ENCODE measurements at places on chromosomes 3 and 15. TPM values are rescaled to one million over a fixed set of nuclear protein-coding genes. Genes with fewer than 3 reads are reported as not detected.

DNA sequence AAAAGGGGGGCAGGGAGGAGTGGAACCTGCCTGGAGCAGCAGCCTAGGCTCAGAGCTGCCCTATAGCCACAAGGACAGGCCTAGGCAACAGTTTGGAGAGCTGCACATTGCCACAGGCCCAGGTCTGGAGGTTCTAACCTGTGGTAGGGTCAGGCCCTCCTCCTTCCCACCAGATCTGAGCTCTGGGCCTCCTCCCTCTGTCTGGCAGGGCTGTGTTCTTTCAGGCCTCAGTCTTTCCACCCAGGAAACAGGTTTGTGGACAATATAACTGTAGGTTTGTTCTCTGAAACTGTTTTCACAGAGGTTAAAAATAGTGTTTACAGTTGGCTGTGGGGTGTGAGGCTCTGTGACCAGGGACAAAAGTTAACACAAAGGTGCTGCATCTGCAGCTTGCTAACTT, 9.0 kb upstream of the CAMKV start:
- no peaks in the 10 kb centered on the region for H3K4me1 ChIP-seq
- no peak for DNase-seq
- no peak overlapping the region for H3K4me3 ChIP-seq
- no peaks in the 10 kb centered on the region for H3K36me3 ChIP-seq
- H3K27ac ChIP-seq = no peak overlapping the region
- no peaks in the 10 kb centered on the region for H3K27me3 ChIP-seq

- H3K27me3 ChIP-seq = no peaks in the 10 kb centered on the region
- no peaks in the 10 kb centered on the region for H3K4me1 ChIP-seq
- H3K4me3 ChIP-seq = no peak overlapping the region
- H3K27ac ChIP-seq = no peak overlapping the region
Observed at GRCh38 chr3:169475978-169476698, 187.4 kb downstream of the MECOM start.

GRCh38 chr3:30289324-30289723, 317.1 kb upstream of the TGFBR2 start:
- no peaks in the 10 kb centered on the region for H3K4me1 ChIP-seq
- H3K36me3 ChIP-seq = no peaks in the 10 kb centered on the region
- no peaks in the 10 kb centered on the region for H3K27me3 ChIP-seq
- DNase-seq = no peak

- H3K27me3 ChIP-seq = no peaks in the 10 kb centered on the region
- no peak for DNase-seq
- H3K27ac ChIP-seq = no peak overlapping the region
- H3K4me1 ChIP-seq = no peaks in the 10 kb centered on the region
- no peaks in the 10 kb centered on the region for H3K36me3 ChIP-seq
- H3K4me3 ChIP-seq = no peak overlapping the region
Observed at GRCh38 chr15:101441696-101442095, 47.8 kb downstream of the PCSK6 start.

DNA sequence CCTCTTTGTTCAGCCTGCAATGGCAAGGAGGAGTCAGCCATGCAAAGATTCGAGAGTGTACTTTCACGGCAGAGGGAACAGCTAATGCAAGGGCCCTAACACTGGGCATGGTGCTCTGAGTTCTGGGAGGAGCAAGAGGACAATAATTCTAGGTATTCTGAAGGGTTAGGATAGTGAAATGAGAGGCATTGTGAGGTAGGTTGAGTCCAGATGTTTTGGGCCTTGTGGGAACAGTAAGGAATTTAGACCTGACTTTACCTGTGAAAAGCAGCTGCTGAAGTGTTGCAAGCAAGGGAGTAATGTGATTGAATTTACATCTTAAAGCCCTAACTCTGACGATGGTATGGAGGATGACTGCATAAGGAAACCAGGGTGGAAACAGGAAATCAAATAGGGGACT, 211.6 kb downstream of the CNTN3 start:
- no peaks in the 10 kb centered on the region for H3K27me3 ChIP-seq
- DNase-seq = no peak
- no peaks in the 10 kb centered on the region for H3K4me1 ChIP-seq
- no peak overlapping the region for H3K4me3 ChIP-seq
- no peak overlapping the region for H3K27ac ChIP-seq

DNA sequence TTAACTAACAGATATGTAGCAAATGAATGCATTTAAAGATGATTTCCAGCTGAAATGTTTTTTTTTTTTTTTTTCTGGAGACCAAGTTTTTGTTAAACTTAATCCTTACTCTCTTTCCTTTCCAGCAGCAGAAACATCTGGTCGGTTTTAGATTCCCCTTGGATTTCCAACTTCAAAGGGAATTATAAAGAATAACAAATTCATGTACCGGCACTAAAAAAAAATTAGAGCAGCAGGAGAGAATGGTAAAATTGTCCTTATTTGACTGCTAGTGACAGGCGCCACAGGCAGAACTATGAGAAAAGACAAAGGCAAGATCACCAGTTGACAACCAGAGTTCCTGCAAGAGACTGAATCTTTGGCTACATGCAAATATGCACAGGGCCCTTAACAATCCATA, 393.3 kb downstream of the TIGIT start:
- H3K4me1 ChIP-seq = no peaks in the 10 kb centered on the region
- H3K4me3 ChIP-seq = no peak overlapping the region
- DNase-seq = no peak

DNA sequence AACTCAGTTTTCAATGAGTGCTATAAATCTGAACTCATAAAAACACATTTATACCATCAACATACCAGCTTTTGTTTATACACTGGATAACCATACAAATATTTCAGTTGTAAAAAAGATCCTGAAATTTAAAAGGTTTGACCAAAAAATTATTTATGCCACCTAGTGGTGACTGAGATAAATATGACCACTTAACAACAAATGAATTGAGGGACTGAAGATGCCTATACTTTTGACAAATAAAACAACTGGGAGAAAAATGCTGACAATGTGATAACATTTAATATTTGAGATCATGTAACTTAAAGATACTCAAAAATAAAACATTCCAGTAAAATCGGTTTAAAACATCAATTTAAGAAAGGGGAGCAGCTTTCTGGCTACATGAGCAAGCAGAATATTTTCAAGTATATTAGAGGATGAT, 30.4 kb downstream of the ATG3 start:
- no peak for DNase-seq
- no peak overlapping the region for H3K4me3 ChIP-seq
- H3K27ac ChIP-seq = no peak overlapping the region
- peaks cover 24% of the 10 kb centered on the region for H3K36me3 ChIP-seq

DNA sequence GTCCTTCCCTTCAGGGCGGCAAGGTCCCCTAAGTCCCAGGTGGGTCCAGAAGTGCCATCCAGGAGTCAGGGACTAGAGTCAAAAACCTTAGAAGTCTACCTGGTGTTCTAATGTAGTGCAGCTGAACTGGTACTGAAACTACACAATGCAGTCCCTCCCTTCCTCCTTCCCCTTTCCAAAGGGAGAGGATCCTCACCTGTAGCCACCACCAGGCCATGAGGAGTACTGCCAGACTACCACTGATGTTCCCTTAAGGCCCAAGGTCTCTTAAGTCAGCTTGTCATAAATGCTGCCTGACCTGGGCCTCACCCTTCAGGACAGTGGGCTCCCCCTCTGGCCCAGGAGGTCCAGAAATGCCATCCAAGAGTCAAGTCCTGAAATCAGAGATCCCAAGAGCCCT, 98.9 kb downstream of the ULK4 start:
- H3K27me3 ChIP-seq = no peaks in the 10 kb centered on the region
- no peak overlapping the region for H3K4me3 ChIP-seq

- H3K27ac ChIP-seq = no peak overlapping the region
- no peak for DNase-seq
- no peaks in the 10 kb centered on the region for H3K36me3 ChIP-seq
- no peaks in the 10 kb centered on the region for H3K27me3 ChIP-seq
Observed at GRCh38 chr15:72065801-72066200, 52.1 kb downstream of the MYO9A start.

GRCh38 chr15:40420071-40420713, 14.6 kb downstream of the IVD start:
- H3K27ac ChIP-seq = no peak overlapping the region
- no peak for DNase-seq
- no peaks in the 10 kb centered on the region for H3K27me3 ChIP-seq
- H3K36me3 ChIP-seq = peaks cover 6% of the 10 kb centered on the region

GRCh38 chr3:100149130-100149529, 34.8 kb upstream of the FILIP1L start:
- no peaks in the 10 kb centered on the region for H3K36me3 ChIP-seq
- DNase-seq = no peak
- no peak overlapping the region for H3K4me3 ChIP-seq
- H3K27ac ChIP-seq = no peak overlapping the region

GRCh38 chr3:3851621-3852323, 52.5 kb downstream of the LRRN1 start:
- no peak overlapping the region for H3K4me3 ChIP-seq
- no peak overlapping the region for H3K27ac ChIP-seq
- no peaks in the 10 kb centered on the region for H3K4me1 ChIP-seq
- no peaks in the 10 kb centered on the region for H3K36me3 ChIP-seq

GRCh38 chr3:178915365-178915764, 156.2 kb downstream of the ZMAT3 start:
- H3K4me3 ChIP-seq = no peak overlapping the region
- H3K27me3 ChIP-seq = no peaks in the 10 kb centered on the region
- no peak overlapping the region for H3K27ac ChIP-seq
- no peaks in the 10 kb centered on the region for H3K4me1 ChIP-seq
- H3K36me3 ChIP-seq = no peaks in the 10 kb centered on the region

GRCh38 chr3:48655606-48656005, 7.1 kb downstream of the CELSR3 start:
- peak; percentile 36 for DNase-seq
- no peak overlapping the region for H3K27ac ChIP-seq
- H3K36me3 ChIP-seq = no peaks in the 10 kb centered on the region
- H3K4me3 ChIP-seq = no peak overlapping the region
- no peaks in the 10 kb centered on the region for H3K27me3 ChIP-seq
- no peaks in the 10 kb centered on the region for H3K4me1 ChIP-seq

- H3K27me3 ChIP-seq = no peaks in the 10 kb centered on the region
- H3K4me1 ChIP-seq = no peaks in the 10 kb centered on the region
- no peak overlapping the region for H3K27ac ChIP-seq
- DNase-seq = no peak
Observed at GRCh38 chr3:79672731-79673130, 95.1 kb downstream of the ROBO1 start.

DNA sequence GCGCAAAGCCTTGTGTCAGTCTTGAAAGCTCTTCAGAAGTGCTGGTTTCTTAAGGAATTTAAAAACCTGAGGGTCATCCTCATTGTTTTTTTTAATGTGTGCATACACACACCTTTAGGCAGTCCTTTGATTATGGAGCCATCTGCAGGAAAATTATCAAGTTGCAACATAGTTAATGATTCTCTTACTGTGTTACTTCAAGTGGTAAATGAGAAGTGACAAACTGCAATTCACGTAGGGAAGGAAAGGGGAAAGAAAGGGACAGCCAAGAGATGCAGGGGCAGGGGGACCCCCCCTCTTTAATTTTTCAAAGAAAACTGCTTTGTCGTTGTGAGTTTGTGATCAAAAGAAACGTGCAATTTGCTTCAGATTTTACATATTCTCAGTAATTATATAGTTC, 162.4 kb upstream of the CGNL1 start:
- no peak overlapping the region for H3K27ac ChIP-seq
- DNase-seq = peak; percentile 81
- no peak overlapping the region for H3K4me3 ChIP-seq
- peaks cover 2% of the 10 kb centered on the region for H3K4me1 ChIP-seq
- H3K36me3 ChIP-seq = no peaks in the 10 kb centered on the region
- H3K27me3 ChIP-seq = no peaks in the 10 kb centered on the region

GRCh38 chr3:197083486-197083885, 53.9 kb upstream of the MELTF start:
- no peak overlapping the region for H3K27ac ChIP-seq
- no peak overlapping the region for H3K4me3 ChIP-seq
- H3K27me3 ChIP-seq = no peaks in the 10 kb centered on the region
- no peaks in the 10 kb centered on the region for H3K36me3 ChIP-seq
- H3K4me1 ChIP-seq = no peaks in the 10 kb centered on the region

DNA sequence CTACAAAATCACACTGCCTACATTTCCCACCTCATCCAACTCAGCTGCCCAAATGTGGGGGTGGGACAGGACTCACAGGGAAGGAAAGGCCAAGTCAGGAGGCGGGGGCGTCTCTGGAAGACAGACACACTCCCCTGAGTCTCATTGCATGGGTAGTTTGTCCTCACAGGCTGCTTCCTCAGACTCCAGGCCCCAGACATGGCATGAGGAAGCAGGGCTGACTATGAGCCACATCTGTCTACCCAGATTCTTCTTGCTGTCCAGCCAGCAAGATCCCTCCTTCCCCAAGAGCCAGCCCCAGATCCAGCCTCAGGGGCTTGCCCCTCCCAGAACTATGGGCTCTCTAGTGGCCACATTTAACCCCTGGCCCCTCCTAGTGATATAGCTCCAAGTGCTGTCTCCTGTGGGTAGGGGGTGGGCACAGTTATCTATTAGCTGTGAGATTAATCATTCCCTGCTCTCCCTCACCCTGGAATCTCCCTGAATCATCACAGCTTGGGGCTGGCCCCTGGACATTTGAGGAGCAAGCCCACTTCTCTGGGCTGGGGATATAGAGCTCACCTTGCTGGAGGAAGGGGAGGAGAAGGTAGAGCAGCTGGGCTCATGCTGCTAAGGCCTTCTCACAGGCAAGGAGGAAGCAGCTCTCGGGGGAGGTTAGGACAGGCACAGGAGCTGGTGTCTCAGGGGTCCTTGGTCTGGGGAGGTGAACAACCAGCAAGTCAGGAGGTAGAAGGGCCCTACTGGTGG, 2.1 kb upstream of the CCDC33 start:
- H3K4me3 ChIP-seq = no peak overlapping the region
- DNase-seq = no peak
- no peaks in the 10 kb centered on the region for H3K4me1 ChIP-seq
- H3K27me3 ChIP-seq = no peaks in the 10 kb centered on the region

The NUP210 gene
- total RNA-seq = 22.9 TPM

The WWTR1 gene
- 117 TPM for total RNA-seq

The DOCK3 gene
- total RNA-seq = 0.54 TPM

The ZMAT3 gene
- 26.1 TPM for total RNA-seq

The ZNF621 gene
- total RNA-seq = 25.4 TPM

The PP2D1 gene
- not detected for total RNA-seq

The GOLGA8T gene
- not detected for total RNA-seq

The CLSTN2 gene
- 12.0 TPM for total RNA-seq

The NDUFAF3 gene
- total RNA-seq = 106 TPM

The PRICKLE2 gene
- total RNA-seq = 22.9 TPM

The ABI3BP gene
- 160 TPM for total RNA-seq

The SCN5A gene
- total RNA-seq = 0.72 TPM

The GHSR gene
- not detected for total RNA-seq

The CFAP92 gene
- 0.60 TPM for total RNA-seq

The TM6SF1 gene
- total RNA-seq = 10.4 TPM

The LRRC49 gene
- total RNA-seq = 14.2 TPM
